Body of pancreas (tissue), 4 donors: ENCODE measurements at places on chromosomes 5 and 9. TPM values are rescaled to one million over a fixed set of nuclear protein-coding genes. Genes with fewer than 3 reads are reported as not detected.

DNA sequence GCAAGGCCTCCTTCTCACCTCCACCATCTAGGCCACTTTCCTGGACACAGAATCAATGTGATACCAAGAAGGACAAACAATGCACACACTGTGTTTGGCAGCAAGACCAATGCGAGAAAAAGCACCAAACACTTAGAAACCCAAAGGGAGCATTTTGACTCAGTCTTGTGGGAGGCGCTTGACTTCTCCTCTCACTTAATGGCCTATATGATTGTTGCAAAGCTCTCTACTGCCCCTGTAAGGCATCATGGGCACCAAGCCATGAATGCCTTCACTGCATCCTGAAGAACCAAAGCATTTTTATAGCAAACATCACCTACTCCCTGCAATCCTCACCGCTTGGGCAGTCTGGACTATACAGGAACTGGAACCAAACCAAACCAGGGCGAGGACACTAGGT is 57.5 kb downstream of the CDH6 start:
- DNase-seq: no peak

DNA sequence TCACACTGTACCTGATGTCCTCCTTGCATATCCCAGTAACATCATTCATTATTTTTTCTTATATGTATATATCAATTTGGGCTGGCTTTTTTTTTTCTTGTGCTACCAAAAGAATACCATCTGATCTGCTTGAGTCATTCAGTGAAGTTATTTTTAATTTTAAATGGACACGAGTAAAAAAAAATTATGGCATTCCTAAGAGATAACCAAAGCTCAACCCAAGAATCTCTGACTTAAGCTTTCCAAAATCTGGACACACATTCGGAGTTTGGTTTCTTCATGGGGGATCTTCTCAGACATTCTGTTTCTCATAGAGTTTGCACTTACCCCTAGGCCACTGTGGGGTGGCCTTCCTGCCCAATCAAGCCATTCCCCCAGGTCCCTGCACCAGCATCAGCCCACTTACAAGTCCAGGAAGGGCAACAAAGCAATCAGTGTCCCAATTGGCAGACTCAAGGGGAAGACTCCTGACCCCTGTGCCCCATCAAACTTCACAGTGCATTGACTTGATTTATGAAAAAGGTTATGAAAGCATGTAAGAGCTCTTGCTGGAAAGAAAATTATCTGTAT is 49.2 kb upstream of the SPDL1 start:
- DNase-seq: no peak

- DNase-seq: peak; percentile 71
Observed at GRCh38 chr5:173328844-173329490, 753 bp upstream of the STC2 start.

DNA sequence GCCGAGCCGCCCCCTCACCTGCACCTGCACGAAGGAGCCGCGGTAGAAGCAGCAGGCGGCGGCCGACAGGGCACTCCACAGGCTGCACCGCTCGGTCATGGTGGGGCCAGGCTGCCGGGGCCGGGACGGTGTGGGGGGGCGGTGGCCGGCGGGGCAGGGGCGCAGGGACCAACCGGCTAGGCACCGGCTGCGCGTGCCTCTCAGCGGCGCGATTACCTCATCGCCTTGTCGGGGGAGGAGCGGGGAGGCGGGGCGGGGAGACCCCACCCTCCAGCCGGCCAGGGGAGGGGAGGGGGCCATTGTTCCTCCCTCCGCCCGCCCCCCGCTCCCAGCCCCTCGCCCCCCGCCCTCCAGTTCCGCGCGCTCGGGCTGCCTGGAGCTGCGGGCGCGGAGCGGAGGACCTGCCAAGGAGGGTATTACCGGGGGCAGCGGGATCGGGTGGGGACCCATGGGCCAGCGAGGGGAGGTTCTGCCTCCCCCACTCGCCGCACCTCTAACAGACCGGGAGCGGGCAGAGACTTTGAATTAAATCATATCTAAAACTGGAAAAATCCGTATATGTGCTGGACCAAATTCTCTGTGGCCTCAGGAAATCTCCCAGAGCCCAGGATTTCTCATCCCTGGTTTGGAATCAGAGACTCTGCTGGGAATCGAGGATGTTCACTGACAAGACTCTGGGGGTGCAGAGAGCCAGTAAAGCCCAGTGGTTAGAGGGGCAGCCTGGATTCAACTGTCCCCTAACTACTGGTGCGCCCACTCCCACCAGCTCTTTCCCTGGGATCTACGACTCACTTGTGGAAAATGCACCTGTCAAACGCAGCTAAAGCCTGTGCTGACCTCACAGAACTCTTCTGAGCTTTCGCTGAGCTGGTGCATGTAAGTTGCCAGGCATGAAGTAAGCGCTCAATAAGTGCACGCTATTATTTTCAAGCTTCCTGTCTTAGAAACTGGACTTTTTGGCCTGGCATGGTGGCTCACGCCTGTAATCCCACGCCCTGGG is 20.3 kb upstream of the TOR2A start:
- no peak for DNase-seq

DNA sequence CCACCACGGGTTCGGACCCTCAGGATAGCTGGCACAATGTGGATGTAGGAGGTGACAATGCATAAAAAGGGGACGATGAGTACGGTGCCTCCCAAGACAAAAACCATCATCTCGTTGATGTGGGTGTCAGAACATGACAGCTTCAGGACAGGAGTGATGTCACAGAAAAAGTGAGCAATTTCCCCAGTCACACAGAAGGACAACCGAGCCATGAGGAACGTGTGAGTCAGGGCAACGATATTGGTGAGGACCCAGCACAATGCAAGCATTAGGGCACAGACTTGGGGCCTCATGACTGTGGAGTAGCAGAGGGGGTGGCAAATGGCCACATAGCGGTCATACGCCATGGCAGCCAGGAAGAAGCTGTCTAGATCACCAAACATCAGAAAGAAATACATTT is 491 bp downstream of the OR1N1 start:
- no peak for DNase-seq

DNA sequence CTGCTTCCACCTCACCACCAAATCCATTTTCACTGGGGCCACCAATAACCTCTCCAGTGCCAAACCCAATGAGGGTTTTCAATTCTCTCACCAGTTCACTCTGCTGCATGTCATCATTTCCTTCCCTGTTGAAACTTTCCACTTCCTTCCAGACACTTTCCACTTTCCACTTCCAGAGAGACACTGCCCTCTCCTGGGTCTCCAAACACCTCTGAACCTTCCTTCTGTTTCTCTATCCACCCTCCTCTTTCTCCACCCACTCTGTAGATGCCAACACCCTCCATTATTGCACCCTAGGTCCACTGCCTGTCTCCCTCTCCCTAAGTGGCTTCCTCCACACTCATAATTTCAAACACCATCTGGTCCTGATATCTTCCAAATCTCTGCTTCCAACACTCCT is 39.6 kb downstream of the PDE6A start:
- no peak for DNase-seq

Gene DIRAS2
- total RNA-seq: 2.0 TPM

Gene HK3
- 3.6 TPM for total RNA-seq

Gene FOXD4L5
- total RNA-seq: not detected

Gene SLC2A6
- 3.0 TPM for total RNA-seq

Gene ELAVL2
- total RNA-seq: not detected
